ENCODE measurements at places on chromosomes 12 and 14.

DNA sequence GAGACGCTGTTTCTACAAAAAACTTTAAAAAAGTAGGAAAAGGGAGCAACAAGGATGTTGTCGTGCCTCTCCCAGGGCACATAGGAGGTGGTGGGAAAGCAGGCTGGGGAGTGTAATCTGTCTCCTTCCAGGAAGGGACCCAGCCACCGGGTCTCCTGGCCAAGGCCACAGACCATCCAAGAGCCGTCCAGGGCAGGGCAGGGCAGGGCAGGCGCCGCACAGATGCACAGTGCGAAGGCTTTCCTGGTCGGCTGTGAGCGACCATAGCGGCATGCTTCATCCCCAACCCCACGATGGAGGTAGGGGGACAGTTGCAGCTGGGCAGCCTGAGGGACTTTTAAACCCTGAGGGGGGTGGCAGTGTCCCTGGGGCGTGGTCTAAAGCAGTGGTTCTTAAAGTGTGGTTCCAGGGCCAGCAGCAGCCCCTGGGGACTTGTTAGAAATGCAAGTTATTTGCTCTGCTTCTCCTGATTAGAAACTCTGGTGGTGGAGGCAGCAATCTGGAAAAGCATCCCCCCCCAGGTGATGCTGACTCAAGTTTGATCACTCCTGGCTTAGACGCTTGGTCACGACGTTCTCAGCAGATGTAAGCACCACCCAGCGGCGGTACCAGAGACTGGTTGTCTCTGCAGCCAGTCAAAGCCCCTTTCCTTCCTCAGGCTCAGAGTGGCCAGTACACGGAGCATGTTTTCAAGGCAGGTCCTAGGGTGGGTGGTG is 197.4 kb upstream of the PRMT8 start:
- DNase-seq, result no peak

DNA sequence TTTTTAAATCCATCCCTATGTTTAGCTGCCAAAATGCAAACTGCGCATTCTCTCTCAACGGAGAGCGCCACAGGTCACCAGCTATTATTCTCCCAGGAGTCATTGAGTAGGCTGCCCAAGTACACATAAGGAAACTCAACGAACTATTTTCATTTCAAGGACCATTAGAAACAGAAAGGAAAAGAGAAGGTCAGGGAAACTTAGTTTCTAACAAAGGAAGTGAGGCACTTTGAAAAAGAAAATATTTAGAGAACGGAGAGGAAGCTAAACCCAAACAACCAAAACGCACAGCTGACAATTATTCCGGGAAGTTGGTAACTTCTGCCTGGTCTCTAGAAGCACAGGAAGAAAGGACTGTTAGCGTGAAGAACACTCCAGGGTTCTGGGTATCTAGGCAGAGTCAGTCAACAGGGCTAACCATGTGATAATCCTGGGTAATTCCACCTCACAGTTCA is 23.5 kb downstream of the GPHB5 start:
- no peak for DNase-seq

DNA sequence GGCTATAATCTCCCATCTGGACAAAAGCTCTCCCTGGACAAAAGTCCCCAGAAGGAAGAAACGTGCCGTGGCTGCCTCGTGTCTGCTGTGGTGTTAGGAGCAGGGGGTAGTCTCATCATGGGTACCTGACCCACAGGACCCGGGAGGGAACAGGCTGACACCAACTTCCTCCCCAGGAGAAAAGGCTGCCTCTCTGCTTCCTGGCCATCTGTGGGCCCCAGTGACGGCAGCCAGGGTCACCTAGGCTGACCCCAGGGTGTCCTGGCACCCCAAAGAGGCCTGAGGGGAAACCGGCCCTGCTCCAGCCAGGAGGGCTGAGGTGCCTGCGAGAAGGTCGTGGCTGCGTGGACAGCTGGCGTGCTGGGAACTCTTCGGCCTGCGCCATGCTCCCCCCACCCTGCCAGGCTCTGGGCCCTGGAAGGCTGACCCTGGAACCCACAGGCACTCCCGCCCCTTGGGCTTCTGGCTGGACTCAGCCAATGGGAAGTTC is 133.9 kb downstream of the RFLNA start:
- DNase-seq, result no peak

- no peak for DNase-seq
These were observed 67.0 kb downstream of the PITPNM2 start for GRCh38 chr12:123083661-123084571.

GRCh38 chr12:82279536-82280058 is 78.6 kb downstream of the CCDC59 start:
- DNase-seq, result no peak

DNA sequence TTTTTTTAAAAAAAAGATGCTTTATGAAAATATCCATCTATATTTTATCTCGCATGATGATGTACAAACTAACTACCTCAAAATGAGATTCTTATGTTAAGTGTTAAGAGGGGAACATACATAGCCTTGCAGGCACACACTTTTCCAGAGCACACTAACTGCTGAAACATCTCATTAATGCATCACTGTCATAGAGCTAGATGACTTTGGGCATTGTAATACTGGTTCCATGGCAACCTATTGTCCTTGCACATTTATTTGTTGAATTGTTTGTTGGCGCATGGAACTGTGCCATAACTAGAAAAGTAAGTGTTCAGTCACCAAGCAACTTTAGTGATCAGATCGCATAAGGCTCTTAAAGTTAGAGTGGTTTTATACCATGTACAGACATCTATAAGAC is 348.3 kb downstream of the GALC start:
- DNase-seq, result no peak

DNA sequence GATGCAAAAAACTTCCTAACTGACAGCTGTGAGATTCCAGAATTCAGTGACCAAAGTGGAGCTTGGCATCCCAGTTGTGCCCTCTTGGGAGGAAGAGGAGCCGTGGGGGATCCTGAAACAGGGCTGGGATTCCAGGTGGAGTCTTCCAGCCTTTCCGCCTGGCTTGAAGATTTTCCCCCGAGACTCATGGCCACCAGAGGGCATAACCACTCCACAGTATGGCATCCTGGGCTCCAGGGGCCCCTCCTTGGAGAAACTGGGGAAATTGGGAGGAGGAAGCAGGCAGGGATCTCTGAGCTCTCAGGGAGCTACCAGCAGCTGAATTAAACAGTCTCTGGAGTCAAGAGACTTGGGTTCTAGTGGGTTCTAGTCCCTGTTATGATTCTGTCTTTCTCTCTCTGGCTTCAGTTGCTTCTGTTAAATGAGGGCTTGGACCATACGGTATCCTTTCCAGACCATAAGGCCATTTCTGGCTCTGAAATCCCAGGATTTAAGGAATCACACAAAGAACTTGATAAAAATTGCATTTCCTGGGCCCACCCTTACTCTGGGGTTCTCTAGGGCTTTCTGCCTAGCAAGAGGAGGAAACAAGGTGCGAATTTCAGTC is 2.6 kb upstream of the TAMALIN start:
- peak; percentile 63 for DNase-seq

DNA sequence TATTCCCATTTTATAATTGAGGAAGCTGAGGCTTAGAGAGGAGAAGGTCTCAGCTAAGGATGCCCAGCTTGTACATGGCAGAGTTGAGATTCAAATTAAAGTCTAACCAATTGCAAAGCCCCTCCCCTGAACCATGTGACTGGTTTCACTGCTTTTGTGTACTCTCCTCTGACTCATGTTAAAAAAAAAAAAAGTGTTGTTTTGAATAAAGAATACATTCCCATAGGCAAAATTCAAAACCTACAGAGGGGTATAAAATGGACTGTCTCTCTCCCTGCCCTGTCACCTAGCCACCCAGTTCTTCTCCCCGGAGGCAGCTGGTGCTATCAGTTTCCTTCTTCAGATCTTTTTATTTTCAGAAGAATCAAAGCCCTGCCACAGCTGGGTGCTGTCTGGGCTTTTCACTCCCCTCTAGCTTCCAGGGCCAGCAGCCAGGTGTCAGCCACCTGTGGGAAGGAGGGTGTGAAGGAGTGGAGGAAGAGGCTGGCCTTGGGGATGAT is 5.4 kb downstream of the PSMD9 start:
- no peak for DNase-seq

DNA sequence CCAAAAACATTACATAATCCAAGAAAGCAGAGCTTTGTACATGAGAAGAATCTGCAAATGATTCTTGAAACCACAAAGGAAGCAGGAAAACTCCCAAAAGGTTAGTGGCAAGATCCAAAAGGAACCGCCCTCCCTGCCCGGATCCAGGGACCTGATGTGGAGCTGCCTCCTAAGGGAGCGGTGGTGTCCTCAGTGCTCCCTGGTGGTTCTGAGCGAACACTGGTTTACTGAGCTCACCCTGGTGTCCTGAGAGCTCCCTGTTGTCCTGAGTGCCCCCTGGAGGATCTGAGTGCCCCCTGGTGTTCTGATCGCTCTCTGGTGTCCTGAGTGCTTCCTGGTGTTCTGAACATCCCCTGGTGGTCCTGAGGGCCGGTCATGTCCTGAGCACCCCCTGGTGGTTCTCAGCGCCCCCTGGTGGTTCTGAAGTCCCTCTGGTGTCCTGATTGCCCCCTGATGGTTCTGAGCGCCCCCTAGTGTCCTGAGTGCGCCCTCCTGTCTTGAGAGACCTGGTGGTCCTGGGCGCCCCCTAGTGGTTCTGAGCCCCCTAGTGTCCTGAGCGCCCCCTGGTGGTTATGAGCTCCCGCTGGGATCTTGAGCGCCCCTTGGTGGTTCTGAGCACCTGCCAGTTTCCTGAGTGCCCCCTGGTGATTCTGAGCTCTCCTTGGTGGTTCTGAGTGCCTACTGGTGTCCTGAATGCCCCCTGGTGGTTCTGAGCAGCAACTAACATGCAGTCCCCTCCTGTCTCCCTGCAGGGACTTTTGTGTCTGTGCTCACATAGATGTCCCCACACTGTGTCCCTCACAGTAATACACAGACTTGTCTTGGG is 891.1 kb downstream of the TMEM121 start:
- peak; percentile 26 for DNase-seq

- peak; percentile 14 for DNase-seq
These were observed 160.0 kb upstream of the SOX5 start for GRCh38 chr12:24109381-24110039.

GRCh38 chr12:45224311-45224710 is 8.4 kb downstream of the ANO6 start:
- DNase-seq, result no peak

- DNase-seq, result no peak
These were observed 322.7 kb downstream of the CEP128 start for GRCh38 chr14:80618751-80619329.

DNA sequence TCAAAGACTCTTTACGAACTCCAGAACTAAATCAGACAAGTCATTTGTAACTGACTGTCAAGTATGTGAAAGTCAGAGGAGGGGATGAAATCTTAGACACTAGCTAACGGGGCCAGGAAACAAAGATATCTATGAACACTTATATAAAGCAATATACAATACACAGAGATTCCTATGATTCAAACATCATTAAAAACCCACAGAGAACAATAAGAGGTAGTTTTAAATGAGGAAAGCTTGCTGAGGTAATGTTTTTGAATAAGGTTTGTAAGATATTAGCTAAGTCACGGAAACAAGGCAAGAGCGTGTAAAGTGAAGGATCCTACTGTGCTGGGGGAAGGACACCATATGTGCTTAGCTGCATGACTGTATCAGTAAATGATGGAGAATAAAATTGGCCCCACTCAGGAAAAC is 36.7 kb downstream of the SAV1 start:
- no peak for DNase-seq

GRCh38 chr12:67533159-67533558 is 115.4 kb upstream of the DYRK2 start:
- no peak for DNase-seq

- no peak for DNase-seq
These were observed 27.4 kb downstream of the TAOK3 start for GRCh38 chr12:118345355-118345754.

DNA sequence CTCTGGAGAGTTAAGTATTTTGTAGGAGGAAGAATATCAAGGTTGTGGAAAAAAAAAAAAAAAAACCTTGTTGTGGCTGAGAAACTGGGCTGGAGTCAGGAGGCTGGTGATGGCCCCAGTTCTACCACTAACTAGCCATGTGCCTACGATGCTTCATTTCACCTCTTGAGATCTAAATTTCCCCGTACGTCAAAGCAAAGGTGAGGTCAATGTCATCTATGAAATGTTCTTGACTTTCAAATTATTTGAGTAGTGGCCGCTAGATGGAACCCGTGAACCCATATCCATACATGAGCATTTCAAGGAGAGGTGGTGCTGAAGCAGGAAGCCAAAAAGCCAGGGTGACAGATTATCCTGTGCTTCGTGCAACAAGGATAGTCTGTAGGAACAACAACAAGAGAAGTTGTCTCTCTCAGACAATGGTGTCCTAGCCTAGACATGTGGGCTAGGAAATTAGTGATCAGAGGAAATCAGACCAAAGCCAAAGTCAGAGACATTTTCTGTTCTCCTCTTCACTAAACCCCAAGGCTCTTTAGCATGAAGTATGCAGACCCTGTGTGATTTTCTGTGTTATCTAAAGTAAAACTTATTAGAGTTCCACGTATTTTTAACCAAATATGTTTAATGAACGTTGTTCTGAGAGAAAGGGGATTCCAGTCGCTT is 95.5 kb upstream of the ETV6 start:
- DNase-seq, result peak; percentile 73

DNA sequence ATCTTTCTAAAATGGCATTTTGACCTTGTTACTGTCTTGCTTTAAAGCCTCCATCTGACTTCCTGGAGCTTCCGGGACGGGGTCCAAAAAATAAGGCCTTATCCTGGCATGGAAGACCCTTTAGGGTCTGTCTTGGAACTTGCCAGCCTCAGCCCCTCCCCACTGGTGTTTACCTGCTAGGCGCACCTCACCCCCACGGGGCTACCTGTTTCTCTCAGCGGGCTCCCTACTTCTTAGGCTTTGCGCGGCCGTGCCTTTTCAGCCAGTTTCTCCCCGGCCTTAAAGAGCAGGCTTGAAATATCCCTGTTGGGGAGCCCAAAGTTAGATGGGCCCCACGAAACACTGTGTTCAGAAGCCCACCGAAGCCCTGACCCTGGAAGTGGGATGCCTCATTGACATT is 5.1 kb downstream of the RTL1 start:
- no peak for DNase-seq

- DNase-seq, result no peak
These were observed 81.0 kb downstream of the ETV6 start for GRCh38 chr12:11730299-11731041.

- no peak for DNase-seq
These were observed 209.1 kb downstream of the NUBPL start for GRCh38 chr14:31770271-31770670.

Data from HEK293T (cell line).